ENCODE measurements at places on chromosomes 1 and 21.

GRCh38 chr1:55988963-55989452, 590.4 kb downstream of the PLPP3 start:
- DNase-seq: no peak

- DNase-seq: no peak
Measured at GRCh38 chr21:46604975-46605766, at the start of gene S100B. Gene S100B, minus strand, starts transcription at chr21:46605082. Its CDS starts 2,667 bp downstream, at chr21:46602415.

GRCh38 chr1:205729945-205730610, 19.9 kb downstream of the NUCKS1 start:
- DNase-seq: no peak

DNA sequence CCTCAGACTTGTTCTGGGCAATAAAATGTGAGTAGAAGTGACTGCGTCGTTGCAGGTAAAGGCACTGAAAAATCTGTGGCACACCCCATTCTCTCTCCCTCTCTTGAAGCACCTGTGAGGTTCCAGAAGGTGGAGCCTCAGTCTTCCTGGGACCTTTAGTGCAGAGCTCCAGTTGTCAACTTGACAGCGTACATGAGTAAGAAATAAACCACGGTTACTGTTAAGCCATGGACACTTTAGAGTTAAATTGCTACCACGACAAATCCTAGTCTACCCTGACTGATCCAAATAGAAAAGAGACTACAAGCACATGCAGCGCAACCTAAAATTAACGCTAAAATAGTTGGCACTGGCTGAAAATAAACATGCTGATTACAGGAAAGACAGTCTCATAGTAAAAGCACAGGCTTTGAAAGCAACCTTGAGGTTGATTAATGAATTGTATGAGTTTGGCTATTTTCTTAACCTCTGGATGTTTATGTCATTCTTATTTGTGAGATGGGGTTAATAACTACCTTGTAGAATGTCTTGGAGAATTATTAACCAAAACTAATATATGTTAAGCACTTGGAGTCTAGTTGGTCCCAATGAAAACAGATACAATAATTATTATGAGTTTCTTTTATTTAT, 93.0 kb upstream of the PLPPR4 start:
- no peak for DNase-seq

GRCh38 chr1:33387625-33388024, 43.3 kb downstream of the PHC2 start:
- DNase-seq: no peak

- peak; percentile 47 for DNase-seq
Measured at GRCh38 chr21:42003051-42003461, 7.1 kb downstream of the ZBTB21 start.

DNA sequence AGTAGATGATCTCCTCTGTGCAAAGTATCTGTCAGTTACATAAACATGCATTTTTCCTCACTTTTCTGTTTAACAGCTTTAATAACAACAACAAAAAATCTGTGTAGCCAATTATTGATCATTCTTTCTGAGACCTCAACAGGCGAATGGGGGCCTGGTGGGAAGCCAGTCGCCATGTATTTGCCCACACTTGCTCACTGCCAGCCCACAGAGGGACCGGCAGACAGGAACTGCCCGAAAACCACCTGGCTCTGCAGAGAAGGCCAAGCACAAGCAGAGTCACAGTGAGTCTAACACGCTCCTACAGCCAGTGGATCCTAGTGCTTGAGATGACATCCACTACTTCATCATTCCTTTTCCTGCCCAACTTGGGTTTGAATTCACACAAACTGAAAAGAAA, 56.1 kb downstream of the NPHP4 start:
- no peak for DNase-seq

GRCh38 chr1:20956272-20956671, 169.2 kb upstream of the HP1BP3 start:
- DNase-seq: no peak

DNA sequence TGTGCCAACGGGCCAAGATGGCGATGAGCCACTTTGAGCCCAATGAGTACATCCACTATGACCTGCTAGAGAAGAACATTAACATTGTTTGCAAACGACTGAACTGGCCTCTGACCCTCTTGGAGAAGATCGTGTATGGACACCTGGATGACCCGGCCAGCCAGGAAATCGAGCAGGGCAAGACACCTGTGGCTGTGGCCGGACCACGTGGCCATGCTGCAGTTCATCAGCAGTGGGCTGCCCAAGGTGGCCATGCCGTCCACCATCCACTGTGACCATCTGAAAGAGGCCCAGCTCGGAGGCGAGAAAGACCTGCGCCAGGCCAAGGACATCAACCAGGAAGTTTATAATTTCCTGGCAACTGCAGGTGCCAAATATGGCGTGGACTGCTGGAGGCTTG, 32.2 kb upstream of the GPR137B start:
- DNase-seq: no peak

DNA sequence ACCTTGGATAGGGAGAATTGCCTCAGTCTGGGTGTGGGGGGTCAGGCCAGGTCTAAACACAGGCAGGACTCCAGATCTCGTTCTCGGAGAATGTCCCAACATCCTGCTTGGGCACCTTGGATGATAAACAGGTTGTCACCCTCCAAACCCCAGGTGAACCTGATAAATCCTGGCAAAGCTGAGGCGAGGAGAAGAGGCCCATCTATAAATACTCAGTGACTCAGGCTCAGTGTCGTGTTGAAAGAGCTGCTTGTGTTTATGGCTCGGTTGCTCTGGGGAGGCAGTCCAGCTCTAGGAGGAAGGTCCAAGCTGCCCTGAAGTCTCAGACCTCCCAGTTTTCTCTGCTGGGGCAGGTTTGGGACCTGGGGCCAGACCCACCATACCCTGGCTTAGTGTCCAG, 15.8 kb upstream of the TRIM63 start:
- DNase-seq: no peak

- DNase-seq: no peak
Measured at GRCh38 chr1:228825041-228825440, 89.8 kb downstream of the RHOU start.

DNA sequence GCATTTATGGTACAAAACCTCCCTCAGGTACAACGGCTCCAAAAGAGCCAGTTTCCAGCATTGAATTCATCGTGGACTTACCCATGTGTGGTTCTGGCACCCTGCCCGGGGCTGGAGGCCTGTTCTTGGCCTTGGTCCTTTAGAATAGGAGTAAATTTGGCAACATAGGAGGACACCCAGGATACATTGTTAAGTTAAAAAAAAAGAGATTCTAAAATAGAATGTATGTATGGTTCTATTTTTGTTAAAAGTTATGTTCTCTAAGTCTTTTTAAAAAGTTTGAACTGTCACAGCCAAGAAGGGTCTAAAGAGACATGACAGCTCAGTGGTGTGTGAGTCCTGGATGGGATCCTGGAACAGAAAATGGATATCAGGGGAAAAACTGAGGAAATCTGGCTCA, 25.9 kb downstream of the EPHX1 start:
- no peak for DNase-seq

- no peak for DNase-seq
Measured at GRCh38 chr1:214514819-214515383, 36.5 kb downstream of the PTPN14 start.

DNA sequence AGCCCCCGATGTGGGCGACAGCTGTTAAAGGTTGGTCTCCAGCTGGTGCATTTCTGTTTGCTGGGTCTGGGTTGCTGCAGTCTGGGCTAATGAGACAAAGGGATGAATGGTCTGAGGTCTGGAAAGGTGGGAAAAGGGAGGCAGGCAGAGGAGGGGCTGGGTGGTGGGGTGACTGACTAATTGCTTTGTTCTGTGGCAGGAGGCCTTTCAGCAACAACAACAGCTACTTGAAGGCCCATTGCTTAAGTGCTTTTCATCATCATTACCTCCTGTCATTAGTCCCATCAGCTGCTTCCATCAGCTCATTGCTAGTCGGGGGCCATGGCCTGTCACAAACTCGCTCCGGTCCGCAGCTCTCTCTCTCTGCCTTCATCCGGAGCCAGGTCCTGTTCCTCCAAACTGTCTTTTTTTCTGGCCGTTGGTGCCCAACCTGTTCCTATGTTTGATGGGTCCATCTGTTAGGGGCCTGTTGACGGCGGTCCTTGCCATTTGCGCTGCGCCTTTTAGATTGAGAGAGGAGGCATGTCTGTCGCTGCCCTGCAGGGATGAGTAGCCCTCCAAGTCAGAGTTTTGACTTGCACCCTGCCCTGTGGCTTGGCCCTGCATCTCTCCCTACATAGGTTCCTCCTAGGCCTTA, 105.6 kb upstream of the PLXNA2 start:
- DNase-seq: no peak

- no peak for DNase-seq
Measured at GRCh38 chr1:6794164-6794563, 8.9 kb downstream of the CAMTA1 start.

DNA sequence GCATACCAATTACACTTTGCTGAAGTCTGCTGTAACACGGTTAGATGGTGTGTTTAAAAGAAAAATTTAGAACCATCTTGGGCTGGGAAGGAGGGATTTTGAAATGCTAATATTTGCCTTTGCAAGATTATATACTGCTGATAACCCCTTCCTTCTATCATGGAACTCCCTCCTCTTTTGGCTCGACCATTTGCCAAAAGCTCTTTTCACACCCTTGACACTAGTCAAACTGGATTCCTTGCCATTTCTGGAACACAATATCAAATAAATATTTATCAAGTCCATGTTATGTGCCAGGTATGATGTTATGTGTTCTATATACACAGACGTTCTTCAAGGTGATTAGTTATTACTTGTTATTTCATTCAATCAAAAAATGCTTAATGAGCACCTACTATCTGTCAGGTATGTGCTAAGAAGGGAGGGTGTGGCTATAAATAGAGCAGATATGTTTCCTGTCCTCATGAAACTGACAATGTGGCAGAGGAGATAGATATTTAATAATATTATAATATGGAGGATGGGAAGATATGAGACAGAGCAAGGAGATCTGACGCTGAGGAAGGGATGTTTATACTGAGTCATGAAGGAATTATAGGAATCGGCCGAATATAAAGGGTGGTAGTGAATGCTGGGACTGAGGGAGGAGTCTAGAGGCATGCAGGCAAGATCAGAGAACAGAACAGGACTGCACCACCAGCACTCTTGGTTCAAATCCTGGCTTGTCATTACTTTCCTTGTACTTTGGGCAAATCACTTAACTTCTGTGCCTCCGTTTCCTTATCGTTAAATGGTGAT, 16.1 kb upstream of the XPR1 start:
- no peak for DNase-seq

GRCh38 chr1:147720557-147720956, 39.8 kb downstream of the GJA5 start:
- DNase-seq: no peak

DNA sequence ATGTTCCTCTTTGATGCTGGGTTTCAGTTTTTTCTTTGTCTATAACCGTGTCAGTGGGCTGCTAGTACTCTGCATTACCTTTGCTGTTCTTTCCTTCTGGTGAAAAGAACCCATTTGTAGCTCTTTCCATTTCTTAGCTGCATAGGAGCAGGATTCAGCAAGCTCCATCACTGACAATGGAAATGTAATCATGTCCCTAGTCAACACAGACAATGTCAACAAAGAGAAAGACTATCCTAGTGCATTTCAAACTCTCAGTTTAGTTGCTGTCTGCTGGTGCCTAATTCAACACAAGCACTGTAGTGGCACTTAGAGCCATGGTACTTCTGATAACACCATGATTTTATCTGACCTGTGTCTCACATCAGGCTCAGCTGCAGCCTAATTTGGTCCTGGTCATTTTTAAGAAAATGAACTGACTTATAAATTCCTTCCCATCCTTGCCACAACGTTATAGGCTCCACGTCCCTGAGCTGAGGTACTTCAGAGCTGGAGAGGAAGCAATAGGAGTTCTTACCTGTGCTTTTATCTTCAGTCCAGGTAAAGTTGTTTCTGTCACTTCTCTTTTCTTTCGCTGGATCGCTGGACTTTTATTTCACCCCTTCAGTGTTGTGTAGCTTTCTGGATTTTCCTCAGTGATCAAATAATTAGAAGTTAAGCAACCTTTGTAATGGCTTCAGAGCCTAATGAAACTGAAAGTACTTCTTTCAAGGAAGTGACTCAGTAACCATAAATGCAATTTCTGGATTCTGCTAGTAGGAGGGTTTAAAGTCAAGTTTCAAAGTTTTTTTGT, at the start of gene GBP3:
Gene GBP3, minus strand, starts transcription at position 700 of the 793 bp plus-strand sequence. CDS start 2,145 bp downstream, outside the sequence.
- no peak for DNase-seq

DNA sequence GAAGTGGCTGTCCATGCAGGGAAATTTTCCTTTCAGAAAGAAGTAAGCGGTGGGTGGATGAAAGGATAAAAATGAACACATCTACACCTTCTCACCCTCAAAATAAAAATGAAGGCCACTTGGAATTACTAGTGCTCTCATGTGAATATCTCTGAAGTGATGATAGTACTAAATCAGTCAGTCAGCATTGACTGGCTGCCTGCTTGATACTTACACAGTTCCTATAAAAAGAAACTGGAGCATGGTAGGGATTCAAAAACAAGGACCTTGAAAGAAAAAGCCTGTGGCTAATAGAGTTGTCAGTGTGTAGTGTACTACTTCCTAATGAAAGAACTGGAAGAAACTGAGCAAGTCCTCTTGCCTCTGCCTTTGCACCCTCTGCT, 239.7 kb downstream of the HLX start:
- DNase-seq: no peak

- DNase-seq: peak; percentile 94
Measured at GRCh38 chr1:33430692-33431593, at the start of gene PHC2. Gene PHC2, minus strand, starts transcription at chr1:33431095. Its CDS starts 55,556 bp downstream, at chr1:33375539.

GRCh38 chr1:38852780-38853179, 6.8 kb downstream of the RRAGC start:
- peak; percentile 27 for DNase-seq

DNA sequence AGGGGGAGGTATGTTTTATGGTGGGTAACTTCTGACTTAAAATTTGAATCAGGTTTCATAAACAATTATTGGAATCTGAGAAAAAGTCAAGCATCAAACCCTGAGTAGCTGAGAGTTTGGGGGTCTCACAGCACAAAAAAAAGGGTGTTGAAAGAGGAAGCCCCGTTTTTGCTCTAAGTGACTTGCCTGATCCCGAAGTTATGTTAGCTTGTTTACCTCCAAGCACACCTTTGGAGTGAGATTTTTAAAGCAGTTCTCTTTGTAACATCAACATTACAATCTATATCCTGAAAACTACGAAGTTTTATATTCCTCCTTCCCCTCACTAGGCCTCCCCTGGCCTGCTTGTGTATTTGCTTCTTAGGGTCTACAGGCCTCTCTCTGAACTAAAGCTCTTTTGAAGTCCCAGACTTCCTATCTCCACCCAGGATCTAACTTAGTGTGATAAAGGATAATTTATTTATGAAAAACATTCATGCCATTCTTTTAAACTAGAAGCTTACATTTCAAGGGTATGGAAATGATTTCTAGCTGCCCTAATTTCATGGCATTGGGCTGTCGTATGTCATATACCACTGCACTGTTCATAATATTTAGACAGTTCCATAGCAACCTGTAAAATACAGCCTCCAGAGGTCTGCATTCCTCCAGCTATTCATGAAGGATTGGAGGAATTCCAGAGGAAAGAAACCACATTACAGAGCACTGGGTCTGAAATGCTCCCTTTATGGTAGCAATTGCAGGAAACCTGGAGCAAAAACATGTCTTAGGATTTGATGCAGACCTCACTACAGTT, 36.1 kb upstream of the RGS1 start:
- DNase-seq: no peak

- peak; percentile 85 for DNase-seq
Measured at GRCh38 chr1:200979574-200980451, 43.7 kb downstream of the KIF21B start.

All from activated CD4-positive, alpha-beta T cell treated with anti-CD3 and anti-CD28 coated beads, Interleukin-2, amount 50 U/mL, for 48 hours (primary cell).